ENCODE measurements at places on chromosomes 5 and 9. TPM values are rescaled to one million over a fixed set of nuclear protein-coding genes. Genes with fewer than 3 reads are reported as not detected.

DNA sequence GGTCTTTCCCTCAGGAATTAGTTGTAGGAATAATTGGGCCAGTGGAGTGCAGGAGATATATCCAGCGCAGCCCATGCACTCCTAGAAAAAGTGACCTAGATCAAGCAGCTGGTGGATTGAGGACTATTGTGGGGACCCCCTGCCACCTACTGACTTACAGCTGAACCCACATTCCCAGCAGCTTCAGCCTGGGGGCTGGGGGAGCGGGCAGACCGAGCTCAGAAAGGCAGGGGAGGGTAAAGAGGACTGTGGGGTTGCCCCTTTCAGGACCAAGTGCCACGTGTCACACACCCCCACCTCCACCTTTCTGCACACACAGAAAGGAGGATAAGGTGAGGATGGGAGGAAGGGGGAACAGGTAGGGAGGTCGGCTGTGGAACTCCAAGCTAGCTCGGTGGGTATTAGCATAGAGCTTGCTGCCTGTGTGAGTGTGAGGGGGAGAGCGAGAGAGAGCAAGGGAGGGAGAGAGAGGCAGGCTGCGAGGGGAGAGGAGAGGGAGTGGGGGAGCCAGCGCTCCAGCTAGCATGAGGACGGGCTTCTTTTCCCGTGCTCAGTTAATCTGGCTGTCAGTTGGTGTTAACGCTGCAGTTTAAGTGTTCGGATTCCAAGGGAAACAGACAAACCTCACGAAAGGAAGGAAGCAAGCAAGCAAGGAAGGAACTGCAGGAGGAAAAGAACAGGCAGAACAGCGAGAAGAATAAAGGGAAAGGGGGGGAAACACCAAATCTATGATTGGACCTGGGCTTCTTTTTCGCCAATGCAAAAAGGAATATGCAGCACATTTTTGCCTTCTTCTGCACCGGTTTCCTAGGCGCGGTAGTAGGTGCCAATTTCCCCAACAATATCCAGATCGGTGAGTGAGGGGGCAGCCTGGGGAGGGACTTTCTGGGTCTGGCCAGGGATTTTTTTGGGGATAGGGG lies at the start of gene GRIA1:
TSS of gene GRIA1 (plus strand) at position 553 of the 920 bp plus-strand sequence.
- no peak for DNase-seq

DNA sequence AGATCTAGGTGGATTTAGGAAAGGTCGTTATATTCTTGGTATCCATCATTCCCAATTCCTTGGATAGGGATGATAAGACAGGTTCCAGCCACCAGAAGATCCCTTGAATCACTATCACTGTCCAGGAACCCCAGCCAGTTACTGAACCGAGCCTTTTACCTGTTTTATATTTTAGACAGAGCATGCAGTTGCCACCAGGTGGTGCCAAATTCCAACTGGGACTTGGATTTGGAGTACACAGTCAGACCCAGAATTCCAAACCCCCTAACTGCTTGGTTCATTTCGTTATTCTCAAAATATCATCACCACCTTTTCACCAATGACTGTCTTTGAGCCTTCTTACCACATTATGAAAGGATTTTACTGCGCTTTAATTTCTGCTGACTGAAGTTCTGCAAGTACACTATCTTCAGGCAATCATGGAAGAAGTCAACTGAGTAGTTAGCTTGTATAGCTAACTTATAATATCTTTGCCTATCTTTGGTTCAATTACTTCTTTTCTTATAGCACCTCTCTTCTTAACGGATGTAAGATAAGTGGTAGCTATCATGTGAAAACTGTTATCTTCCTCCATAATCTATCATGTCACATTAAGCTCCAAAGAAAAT lies 191.8 kb downstream of the PRR16 start:
- peak; percentile 12 for DNase-seq

DNA sequence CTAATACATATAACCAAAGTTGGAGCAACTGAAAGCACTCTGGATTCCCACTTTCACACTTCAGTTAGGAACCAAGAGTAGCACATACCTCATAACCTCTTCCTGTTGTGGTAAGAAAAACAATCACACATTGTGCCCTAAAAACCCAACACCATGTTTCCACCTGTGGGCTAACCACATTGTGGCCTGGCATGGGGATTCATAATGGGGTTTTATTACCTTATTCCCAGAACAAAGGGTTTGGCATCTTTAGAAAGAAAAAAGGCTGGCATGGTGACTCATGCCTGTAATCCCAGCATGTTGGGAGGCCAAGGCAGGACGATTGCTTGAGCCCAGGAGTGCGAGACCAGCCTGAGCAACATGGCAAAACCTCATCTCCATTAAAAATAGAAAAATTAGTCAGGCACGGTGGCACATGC lies 60.6 kb downstream of the HSD17B3 start:
- peak; percentile 84 for DNase-seq

GRCh38 chr5:169744336-169744735 lies 107.3 kb downstream of the DOCK2 start:
- no peak for DNase-seq

GRCh38 chr9:103789686-103790085 lies 304.4 kb upstream of the SMC2 start:
- no peak for DNase-seq

- DNase-seq: peak; percentile 35
Measured at GRCh38 chr5:150671509-150672236, 10.6 kb downstream of the MYOZ3 start.

GRCh38 chr9:134442486-134443173 lies 116.4 kb downstream of the RXRA start:
- DNase-seq: peak; percentile 26

DNA sequence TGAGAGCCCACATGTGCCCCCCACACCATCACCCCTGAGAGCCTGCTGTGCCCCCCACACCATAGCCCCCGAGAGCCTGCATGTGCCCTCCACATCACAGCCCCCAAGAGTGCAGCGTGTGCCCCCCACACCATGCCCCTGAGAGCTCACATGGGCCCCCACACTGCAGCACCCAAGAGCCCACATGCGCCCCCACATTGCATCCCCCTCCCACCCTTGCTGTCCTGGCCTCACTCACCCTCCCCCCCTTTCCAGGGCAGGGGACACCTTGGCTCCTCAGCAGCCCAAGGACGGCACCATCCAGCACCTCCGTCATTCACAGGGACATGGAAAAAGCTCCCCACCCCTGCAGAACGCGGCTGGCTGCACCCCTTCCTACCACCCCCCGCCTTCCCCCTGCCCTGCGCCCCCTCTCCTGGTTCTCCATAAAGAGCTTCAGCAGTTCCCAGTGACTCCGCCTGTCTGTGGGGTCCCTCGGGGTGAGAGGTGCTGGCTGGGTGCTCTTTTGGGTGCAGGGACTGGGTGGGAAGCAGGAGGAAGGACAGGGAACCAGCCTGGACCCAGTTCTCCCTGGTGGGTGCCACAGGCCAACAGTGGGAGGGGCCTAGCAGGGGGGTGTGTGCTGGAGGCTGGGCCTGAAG lies 5.0 kb downstream of the LCN1 start:
- peak; percentile 4 for DNase-seq

DNA sequence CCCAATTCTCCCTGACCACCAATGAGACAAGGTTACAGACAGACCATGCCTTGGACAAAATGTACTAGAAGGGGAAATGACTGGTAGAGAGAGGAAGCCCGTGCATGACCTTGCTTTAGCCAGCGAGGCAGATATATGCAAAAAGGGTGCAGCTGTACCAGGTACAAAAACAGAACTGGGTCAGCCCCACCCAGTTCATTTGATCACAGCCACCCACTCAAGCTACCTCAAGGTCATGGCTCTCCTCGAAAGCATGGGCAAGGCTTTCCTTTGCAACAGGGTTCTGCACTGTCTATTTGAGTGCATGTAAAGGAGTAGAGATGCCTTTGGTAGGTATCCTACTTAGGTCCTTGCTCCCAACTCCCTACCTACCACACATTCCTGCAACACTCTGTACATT lies 33.3 kb downstream of the TLE1 start:
- no peak for DNase-seq

DNA sequence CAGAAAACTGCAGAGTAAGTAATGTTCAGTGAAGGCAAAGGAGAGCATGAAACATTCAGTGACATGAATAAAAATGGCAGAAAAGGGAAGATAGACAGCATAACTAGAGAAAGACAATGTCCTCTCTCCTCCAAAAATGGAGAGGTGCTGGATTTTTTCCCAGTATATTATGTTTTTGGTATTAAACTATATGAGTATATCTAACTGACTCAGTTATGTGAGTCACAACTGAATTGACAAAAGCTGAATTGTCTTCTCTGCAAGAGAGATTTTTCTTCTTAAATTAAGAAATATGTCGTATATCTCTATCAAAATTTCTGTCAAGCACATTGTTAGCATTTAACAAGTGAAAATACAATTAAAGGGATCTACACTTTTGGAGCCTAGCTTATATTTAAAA lies 375.1 kb downstream of the CHSY3 start:
- DNase-seq: no peak

DNA sequence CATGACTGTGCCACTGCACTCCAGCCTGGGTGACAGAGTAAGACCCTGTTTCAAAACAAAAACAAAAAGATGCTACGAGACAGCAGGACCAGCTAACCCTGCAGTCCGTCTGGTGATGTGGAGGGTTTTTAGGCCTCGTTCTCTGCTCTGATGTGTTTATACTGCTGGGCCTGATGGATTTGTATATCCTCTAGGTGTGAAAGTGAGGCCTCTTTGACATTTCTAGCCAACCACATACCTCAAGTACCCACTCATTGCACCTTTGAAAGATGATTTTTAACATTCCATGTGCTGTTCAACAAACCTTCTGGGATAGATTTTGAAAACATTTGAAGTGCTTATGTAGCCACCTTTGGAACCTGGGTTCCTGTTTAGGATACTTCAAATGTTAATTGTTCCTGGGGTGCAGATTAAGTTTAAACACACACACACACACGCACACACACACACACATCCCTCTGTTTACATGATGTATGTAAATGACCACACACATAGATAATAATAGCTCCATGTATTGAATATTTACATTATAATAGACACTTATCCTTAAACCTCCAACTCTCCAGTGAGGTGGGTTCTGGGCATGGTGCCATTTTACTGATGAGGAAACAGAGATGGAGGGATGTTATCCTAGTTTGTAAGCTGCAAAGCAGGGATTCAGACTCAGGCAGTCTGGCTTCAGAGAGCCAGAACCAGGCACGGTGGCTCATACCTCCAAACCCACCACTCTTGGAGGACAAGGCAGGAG lies 48.8 kb upstream of the GOLPH3 start:
- no peak for DNase-seq

DNA sequence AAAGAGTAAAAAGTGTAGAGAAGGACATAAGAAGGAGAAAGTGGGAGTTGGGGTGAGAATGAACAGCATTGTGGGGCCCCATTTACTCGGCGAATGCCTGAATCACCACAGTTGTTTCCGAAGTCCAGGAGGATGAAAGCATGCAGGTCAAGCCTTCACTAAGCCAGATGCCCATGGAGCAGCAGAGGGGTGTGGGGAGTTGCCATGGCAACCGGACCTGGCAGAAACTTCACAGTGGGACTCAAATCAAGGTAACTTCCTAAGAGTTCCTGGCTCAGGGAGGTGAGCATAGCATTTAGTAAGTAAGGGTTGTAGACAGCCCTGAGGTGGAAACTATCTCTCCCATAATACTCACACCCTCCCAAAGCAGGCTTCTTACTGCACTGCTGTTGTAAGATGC lies 357.1 kb downstream of the TRIM32 start:
- DNase-seq: no peak

GRCh38 chr5:157434096-157434495 lies 25.9 kb upstream of the NIPAL4 start:
- no peak for DNase-seq

DNA sequence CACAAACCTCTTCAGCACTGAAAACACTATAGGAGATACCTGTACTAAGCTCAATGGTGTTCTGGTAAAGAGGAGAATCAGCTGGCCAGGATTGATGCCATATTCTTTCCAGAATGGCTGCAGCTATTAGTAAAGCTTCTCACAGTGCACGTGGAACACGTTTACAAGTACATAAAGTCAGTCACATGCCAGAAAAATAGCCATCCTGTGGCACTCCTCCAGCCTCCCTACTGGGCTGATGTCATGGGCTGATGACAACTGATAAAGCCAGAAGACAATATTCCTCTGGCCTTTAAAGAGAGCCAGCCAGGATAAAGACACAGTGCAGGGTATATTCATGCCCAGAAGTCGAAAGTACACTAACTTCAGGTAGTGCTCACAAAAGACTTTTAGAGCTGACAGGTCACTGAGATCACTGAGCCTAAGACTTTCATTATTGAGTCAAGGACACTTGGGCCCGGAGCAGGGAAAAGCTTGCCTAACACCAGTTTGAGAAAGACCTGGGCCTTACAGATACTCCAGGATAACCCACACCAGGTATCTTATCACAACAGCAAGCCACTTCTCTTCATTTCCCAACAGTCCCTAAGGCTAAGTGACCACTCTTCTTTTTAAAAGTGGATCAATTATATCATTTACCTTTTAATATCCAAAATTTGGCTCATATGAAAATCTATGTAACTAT lies 29.4 kb downstream of the ABITRAM start:
- DNase-seq: no peak

DNA sequence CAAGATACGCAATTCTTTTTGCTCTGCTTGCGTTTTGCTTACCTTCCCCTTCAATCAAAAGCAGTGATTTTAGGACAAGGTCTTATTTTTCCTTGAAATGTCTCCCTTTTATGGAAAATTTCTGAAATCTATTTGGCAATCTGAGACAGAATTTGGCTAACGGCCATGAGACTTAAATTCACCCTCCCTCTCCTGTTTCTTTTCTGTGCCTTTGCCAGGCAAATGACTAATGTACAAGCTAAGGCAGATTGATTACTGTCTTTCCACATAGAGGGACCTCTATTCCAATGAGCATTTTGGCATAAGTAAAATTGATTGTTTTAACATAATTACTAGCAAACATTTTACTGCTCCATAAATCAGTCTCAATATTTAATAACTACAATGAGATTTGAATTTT lies 31.7 kb downstream of the FAM81B start:
- no peak for DNase-seq

DNA sequence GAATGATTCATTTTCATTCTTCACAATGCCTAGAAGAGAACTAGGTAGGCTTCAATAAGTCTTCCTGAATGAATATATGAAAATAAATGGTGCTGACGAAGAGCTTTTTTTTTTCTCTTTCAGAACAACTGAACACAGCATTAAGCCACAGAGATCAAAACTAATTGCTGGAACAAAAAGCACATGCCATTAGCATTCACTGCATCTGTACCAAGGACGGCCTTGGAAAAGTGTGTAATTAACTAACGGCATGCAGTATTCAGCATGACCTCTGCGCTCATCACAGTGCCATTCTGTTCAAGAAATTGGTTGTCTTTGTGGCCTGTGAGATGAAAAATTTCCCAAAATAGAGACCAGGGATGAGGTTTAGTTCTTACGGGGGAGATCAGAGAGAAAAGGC lies 99.3 kb downstream of the NUDT12 start:
- DNase-seq: no peak

The LRSAM1 gene
- total RNA-seq: 20.9 TPM

The CLIC3 gene
- 0.61 TPM for total RNA-seq

The FIBCD1 gene
- total RNA-seq: not detected

The FGF10 gene
- total RNA-seq: not detected

The LRRTM2 gene
- total RNA-seq: 0.07 TPM

The LCN12 gene
- 1.6 TPM for total RNA-seq

The LIX1 gene
- not detected for total RNA-seq

The STING1 gene
- 344 TPM for total RNA-seq

The GABBR2 gene
- total RNA-seq: not detected

The TBC1D2 gene
- total RNA-seq: 5.3 TPM

The DHFR gene
- 108 TPM for total RNA-seq

The PCDHGB1 gene
- not detected for total RNA-seq

The LRRC19 gene
- total RNA-seq: not detected

The PCDHB13 gene
- not detected for total RNA-seq

The PCDHGA6 gene
- total RNA-seq: 0.10 TPM

The NOXA1 gene
- total RNA-seq: 1.1 TPM

The PELO gene
- total RNA-seq: 15.1 TPM

The SLC9A3 gene
- 1.8 TPM for total RNA-seq
